Mucosa of descending colon (tissue), 3 donors: ENCODE measurements at places on chromosomes 7 and 10. TPM values are rescaled to one million over a fixed set of nuclear protein-coding genes. Genes with fewer than 3 reads are reported as not detected.

DNA sequence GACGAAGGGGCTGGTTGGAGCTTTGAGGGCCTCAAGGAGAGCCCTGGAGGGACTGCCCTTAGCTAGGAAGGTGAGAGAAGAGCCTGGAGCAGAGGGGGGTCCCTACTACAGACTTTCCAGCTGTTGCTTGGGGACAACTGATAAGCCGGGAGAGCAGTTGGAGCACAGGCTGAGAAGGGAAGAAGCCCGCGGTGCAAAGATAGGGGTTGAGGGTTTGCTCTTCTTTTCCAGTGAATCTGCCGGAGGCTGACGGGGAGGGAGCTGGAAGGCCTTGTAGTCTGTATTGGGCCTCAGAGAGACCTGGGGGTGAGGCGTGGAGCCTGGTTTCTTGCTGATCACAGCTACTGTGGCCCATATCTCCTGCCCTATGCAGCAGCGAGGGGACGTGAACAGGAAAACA, 23.7 kb downstream of the CYP26A1 start:
- no peak for DNase-seq

DNA sequence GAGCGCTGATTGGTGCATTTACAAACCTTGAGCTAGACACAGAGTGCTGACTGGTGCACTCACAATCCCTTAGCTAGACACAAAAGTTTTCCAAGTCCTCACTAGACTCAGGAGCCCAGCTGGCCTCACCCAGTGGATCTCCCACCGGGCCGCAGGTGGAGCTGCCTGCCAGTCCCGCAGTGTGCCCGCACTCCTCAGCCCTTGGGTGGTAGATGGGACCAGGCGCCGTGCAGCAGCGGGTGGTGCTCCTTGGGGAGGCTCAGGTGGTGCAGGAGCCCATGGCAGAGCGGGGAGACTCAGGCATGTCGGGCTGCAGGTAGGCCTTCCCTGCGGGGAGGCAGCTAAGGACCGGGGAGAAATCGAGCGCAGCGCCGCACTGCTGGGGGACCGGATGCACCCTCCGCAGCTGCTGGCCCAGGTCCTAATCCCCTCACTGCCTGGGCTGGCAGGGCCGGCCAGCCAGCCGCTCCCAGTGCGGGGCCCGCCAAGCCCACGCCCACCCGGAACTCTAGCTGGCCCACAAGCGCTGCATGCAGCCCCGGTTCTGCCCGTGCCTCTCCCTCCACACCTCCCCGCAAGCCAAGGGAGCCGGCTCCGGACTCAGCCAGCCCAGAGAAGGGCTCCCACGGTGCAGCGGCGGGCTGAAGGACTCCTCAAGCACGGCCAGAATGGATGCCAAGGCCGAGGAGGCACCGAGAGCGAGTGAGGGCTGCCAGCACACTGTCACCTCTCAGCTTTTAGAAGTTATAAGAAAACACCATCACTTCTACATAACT, 128.9 kb downstream of the ZNF438 start:
- DNase-seq: no peak

GRCh38 chr10:78778444-78779338, 290.1 kb upstream of the ZMIZ1 start:
- DNase-seq: no peak

DNA sequence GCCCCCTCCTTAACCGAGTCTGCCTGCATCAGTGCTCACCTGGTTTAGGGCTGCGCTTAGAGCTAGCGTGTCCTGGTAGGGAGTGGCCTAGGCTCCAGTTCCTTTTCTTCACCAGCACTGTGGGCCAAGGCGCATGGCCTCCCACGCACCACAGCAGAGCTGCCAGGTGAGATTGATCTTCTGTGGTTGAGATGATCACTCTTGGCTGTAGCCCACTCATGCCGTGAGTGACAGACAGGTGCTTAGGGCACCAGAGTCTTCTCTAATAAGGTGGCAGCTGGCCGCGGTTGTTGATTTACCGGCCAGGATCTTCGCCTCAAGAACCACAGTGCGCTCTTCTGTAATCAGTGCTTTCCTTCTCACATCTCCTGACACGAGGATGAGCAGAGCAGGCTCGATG, 157.2 kb upstream of the INSYN2A start:
- no peak for DNase-seq

CACNA2D1 gene
- 44.1 TPM for total RNA-seq

- no peak for DNase-seq
These were observed 236.3 kb downstream of the HTR7 start for GRCh38 chr10:90621577-90621976.

- peak; percentile 23 for DNase-seq
These were observed 43.7 kb downstream of the ITGB8 start for GRCh38 chr7:20374399-20374798.

GRCh38 chr7:114109721-114110120, 190.9 kb upstream of the PPP1R3A start:
- no peak for DNase-seq

DNA sequence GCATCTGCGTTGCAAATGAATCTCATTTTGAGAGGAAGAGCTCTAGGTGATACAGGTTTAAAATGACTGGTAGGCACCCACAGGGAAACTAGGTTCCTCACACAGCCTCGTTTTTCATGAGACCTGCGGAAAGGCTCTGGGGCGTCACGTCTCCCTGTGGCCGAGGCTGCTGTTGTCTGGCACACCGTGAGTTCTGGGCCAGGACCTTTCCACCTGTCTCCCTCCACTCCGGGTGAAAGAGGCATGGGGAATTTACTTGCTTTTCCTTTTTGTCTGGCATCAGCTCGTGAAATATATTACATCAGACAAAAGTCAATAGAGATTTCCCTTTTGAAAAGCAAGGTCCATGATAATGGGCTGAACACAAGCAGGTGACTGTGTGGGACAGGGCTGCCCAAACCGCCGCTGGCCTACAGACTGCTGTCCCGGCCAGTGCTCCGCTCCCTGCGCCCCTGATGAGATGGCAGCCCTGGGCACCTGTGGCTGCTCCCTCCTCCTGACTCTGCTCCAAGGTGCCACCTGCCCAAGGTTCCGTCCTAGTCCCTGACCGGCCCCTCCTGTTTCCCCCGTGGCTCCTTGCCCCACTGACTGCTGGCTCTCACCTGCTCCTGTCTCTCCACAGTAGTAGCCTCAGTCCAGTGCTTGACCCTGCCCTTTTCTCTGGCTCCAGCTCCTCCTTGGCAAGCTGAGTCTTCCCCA, 109.6 kb downstream of the NKX6-2 start:
- DNase-seq: no peak
